RPMI7951 (cell line): ENCODE measurements at places on chromosomes 6 and 20. TPM values are rescaled to one million over a fixed set of nuclear protein-coding genes. Genes with fewer than 3 reads are reported as not detected.

DNA sequence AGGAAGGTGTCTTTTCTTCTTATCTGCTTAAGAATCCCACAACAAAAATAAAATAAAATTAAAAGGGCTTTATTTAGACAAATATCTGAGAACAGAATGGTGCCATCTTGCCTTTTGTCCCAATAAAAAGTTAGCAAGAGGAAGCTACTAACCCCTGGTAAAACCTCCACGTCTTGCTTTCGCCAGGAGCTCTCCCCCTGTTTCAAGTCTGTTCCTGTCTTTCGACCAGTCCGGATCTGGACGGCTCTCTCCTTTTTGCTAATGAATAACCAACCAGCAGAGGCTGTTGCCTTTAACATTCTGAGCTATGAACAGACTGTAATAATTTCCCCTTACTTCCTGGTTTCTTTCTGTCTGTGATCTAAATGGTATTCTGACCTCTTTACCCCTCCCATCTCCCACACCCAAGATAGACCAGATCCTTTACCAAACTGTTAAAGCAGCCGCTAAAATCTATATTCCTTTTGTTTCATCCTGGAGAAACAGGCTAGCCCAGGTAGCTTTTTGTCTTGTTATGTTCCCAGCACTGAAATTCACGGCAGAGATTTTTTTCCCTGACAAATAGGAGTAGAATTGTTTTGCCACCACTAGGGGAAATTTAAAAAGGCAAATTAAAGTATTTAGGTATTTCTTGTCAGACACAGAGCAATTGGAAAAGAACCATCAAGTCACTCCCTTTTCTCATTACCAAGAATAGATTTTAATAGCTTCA, at the start of gene FRK:
TSS of gene FRK (minus strand) at position 320 of the 712 bp plus-strand sequence. CDS start 580 bp downstream, outside the sequence.
- DNase-seq, result peak; percentile 81

The DPPA5 gene
- not detected in 2 replicates for total RNA-seq

GRCh38 chr6:165821754-165822153, 158.7 kb upstream of the PDE10A start:
- peak; percentile 19 for DNase-seq

DNA sequence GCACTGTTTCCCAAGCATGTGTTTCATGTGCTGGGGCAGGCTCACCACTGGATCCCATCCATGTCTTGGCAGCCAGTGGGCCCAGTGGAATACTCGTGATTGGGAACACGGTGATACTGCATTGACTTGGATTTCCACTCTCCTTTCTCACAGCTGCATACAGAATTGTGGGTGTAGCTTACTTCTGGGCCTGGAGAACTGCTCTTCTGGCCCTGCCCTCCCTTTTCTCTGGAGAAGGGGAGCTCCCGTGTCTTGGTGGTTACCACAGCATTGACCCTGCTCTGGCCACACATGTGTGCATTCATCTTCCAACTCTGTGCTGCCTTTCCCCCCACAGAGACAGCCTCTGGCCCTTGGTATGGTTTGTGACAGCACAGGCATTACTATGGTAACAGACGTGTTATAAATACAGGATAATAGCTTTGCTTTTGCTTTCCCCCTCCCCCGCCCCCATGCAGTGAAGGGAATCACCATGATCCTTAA, 21.6 kb downstream of the SOBP start:
- DNase-seq, result peak; percentile 15

GRCh38 chr6:150286912-150287311, 81.9 kb upstream of the IYD start:
- DNase-seq, result no peak

The PANK2 gene
- total RNA-seq, result 60.7 and 79.3 TPM in 2 replicates

DNA sequence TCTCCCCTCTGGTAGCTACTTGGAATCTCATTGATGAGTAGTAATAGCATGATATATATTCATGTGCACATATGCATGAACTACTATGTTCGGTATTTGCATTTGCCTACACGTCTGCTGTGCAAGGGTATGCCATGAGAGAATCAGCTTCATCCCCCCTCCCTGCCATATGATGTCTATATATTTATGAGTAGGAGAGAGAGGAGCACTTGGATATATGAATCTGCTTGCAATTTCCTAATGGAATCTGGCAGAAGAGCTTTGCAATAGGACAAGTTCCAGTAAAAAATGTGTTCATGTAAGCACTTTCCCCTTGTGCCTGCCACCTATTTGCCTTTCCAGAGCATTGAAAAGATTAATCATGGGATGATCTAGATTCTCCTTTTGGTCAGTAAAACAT, 76.2 kb upstream of the BACH2 start:
- no peak for DNase-seq

The SEMG1 gene
- total RNA-seq, result not detected in 2 replicates

GRCh38 chr20:59581993-59582679, 22.2 kb upstream of the PHACTR3 start:
- DNase-seq, result no peak

GRCh38 chr6:116741571-116741970, 23.9 kb downstream of the FAM162B start:
- no peak for DNase-seq

GRCh38 chr6:13278164-13278563, 50.2 kb downstream of the TBC1D7 start:
- DNase-seq, result no peak

The SOBP gene
- 0.49 and 0.60 TPM in 2 replicates for total RNA-seq

GRCh38 chr6:7144872-7145584, 37.3 kb downstream of the RREB1 start:
- DNase-seq, result no peak

DNA sequence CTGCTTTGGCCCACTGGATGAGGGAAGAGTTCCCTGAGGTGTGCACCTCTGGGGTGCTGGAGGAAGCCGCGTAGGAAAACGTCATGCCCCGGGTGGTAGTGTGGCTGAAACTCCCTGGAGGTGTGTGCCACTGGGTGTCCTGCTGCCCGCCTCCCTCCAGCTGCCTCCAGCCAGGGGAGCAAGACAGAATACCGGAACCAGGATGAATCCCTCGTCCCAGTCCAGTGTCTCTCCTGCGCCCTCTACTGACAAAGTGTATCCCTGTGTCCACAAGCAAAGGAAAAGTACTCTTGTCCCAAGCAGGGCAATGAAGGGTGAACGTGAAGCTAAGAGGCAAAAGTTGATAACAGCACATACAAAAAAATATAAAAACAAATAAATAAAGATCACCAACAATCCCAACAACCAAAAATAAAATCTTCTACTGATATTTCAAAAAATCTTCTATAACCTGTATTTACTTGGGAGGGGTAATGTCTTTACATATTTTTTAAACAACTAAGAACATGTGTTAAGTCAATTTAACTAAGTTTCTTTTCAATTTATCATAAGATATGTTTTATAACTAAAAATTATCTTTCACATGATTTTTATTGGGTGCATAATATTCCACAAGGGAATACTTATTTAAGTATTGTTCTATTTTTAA, 437.6 kb downstream of the MAFB start:
- DNase-seq, result peak; percentile 73

GRCh38 chr20:6101346-6101745, 21.5 kb downstream of the FERMT1 start:
- DNase-seq, result no peak

DNA sequence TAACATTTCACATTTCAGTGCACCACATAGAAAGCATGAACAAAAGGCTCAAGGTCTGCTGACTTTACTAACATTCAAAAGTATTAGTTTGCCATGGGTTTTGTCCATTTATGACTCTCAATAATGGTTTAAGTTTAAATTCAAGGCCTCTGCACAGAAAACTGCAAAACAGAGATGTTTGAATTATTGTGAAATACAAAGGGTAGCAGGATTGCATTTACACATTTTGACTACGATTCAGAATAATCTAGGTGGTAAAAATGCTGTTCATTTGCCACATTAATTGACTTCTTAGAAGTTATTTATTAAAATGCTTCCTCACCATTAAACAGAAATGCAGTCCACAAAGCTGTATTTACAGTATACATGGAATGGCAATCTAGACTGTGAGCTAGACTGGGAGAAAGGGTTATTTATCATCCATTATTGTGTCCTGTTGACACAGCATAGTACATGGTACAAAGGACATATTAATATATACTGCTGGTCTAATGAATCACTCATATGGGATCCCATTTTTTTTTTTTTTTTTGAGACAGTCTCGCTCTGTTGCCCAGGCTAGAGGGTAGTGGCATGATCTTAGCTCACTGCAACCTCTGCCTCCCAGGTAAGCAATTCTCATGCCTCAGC, 18.0 kb downstream of the USP49 start:
- no peak for DNase-seq

GRCh38 chr6:24632573-24632972, 13.4 kb downstream of the KIAA0319 start:
- DNase-seq, result no peak

The HAO1 gene
- 0.20 TPM in 1 of 2 replicates, not detected in the other for total RNA-seq

- peak; percentile 86 for DNase-seq
Observed at GRCh38 chr6:34543421-34543820, 12.7 kb downstream of the SPDEF start.

DNA sequence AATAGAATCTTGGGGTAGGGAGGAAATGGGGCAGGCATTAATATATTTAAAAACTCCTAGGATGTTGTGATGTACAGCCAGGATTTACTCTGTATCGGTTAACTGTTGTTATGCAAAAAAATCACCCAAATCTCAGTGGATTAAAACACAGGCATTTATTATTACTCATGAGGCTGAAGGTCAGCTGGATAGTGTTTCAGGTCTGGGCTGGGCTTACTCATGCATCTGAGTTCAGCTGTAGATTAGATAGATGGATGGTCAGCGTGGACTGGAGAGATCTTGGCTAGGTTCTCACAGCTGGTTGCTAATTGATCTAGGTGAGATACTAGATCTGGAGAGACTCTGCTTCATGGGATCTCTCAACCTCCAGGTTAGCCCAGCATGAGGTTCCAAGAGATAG, 131.4 kb downstream of the BTBD3 start:
- no peak for DNase-seq

- peak; percentile 34 for DNase-seq
Observed at GRCh38 chr6:104689551-104690205, 170.0 kb downstream of the HACE1 start.

- no peak for DNase-seq
Observed at GRCh38 chr20:20321917-20322316, 46.0 kb upstream of the INSM1 start.

- DNase-seq, result no peak
Observed at GRCh38 chr6:75940564-75940963, 131.9 kb downstream of the IMPG1 start.

DNA sequence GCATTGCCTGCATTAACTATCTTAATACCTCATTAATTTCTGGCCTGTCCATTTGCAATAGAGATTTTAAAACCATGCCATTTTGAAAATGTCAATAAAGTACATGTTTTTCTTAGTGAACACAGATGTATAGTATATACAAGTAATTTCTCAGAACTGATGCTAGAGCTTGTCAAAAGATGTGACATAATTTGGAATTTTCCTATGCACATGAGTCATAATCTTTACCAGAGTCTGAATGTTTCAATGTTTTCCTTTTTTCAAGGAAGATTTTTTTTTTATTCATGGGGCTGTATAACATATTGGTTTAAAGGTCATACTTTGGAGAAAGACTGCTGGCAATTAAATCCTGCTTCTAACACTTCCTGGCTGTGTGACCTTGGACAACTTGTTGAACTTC, 1347.5 kb upstream of the ADGRB3 start:
- no peak for DNase-seq

GRCh38 chr6:97867177-97867576, 584.2 kb upstream of the MMS22L start:
- no peak for DNase-seq

DNA sequence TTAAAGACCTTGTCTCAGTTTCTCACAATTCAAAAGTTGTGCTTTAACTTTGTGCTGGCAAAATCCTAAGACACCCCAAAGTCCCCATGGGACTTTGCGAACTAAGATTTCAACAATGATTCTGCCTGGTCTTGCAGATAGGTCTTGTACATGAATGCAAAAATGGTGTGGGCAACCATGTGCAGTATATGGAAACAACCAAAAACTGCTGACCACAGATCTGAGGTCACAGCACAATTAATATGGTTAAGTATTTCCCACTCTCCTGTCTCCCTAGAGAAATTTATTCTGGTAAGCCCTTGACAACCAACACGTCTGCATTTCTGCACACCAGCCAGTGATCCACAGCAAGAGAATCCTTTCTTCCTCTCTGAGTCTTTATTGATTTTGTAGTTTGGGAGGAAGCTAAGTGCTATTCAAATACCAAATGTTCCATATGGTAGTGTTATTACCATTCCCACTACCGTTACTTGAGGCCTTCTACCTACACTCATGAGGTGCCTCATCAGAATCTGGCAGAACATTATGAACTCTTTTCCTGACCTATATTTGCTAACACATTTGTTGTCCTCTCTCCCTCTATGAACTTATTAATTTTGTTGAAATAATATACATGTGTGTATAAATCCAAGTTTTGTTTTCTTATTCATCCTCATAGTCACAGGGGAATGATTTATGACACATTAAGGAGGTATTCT, 178.7 kb downstream of the ATXN1 start:
- no peak for DNase-seq

- peak; percentile 21 for DNase-seq
Observed at GRCh38 chr6:50791900-50792508, 26.7 kb upstream of the TFAP2B start.

GRCh38 chr6:126914172-126914571, 204.3 kb upstream of the RSPO3 start:
- no peak for DNase-seq
